Esophagus muscularis mucosa (tissue), 4 donors: ENCODE measurements at places on chromosomes 7 and 10. TPM values are rescaled to one million over a fixed set of nuclear protein-coding genes. Genes with fewer than 3 reads are reported as not detected.

GRCh38 chr7:70588191-70588921 is 543.6 kb upstream of the GALNT17 start:
- no peak overlapping the region for H3K4me3 ChIP-seq
- H3K4me1 ChIP-seq: no peaks in the 10 kb centered on the region
- no peaks in the 10 kb centered on the region for H3K36me3 ChIP-seq
- no peaks in the 10 kb centered on the region for H3K27me3 ChIP-seq
- no peak overlapping the region for H3K27ac ChIP-seq

DNA sequence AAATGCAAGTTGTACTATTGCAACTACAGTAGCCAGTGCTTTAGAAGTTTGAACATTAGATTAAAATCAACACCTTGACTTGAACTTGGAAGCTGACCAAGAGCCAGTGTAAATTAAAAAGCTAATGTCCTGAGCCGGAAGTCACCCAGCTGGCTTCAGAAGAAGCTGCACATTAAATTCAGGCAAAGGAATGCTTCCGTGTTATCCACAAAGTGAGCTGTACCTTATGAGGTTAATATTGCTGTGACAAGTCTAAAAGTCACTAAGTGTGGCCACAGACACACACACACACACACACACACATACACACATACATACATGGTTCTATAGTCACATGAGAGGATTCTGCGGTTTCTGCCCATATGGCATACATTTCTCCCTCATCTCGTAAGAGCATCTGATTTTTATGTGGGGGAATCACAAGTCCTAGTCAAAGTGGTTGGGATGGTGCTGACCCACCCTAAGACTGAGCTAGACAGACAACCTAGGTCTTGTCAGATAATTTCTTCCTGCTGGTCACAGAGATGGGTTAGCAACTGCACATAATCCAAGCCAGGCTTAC is 612.9 kb downstream of the SORCS1 start:
- DNase-seq: no peak
- H3K27me3 ChIP-seq: no peaks in the 10 kb centered on the region
- H3K4me1 ChIP-seq: no peaks in the 10 kb centered on the region
- H3K27ac ChIP-seq: no peak overlapping the region
- no peaks in the 10 kb centered on the region for H3K36me3 ChIP-seq

- DNase-seq: peak; percentile 87
- no peaks in the 10 kb centered on the region for H3K27me3 ChIP-seq
- H3K27ac ChIP-seq: no peak overlapping the region
- no peaks in the 10 kb centered on the region for H3K4me1 ChIP-seq
- H3K4me3 ChIP-seq: no peak overlapping the region
Observed at GRCh38 chr10:122326385-122326784, 48.1 kb upstream of the PLEKHA1 start.

- no peak for DNase-seq
- H3K27ac ChIP-seq: no peak overlapping the region
- no peaks in the 10 kb centered on the region for H3K27me3 ChIP-seq
- H3K4me3 ChIP-seq: no peak overlapping the region
- H3K4me1 ChIP-seq: no peaks in the 10 kb centered on the region
Observed at GRCh38 chr7:159006610-159007130, 138.0 kb downstream of the VIPR2 start.

DNA sequence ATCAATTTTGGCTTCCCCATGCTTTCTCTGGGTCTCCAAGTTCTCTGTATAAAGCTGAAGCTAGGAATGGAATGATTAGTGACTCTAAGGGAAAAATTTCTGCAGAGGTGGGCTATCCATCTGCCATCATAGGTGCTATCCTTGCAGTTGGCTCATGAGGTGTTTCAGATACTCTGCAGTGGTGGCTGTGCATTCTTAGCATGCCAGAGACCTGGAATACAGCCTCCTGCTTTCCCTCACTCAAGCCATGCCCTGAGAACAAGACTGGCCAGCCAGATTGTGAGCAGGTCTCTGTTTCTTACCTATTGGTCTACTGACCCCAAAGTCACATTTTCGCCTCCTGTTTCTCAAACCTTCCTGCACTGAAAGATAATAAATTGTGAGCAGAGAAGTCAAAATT is 719.6 kb downstream of the CCSER2 start:
- no peaks in the 10 kb centered on the region for H3K27me3 ChIP-seq
- H3K4me3 ChIP-seq: no peak overlapping the region
- no peak overlapping the region for H3K27ac ChIP-seq

- H3K36me3 ChIP-seq: no peaks in the 10 kb centered on the region
- peak overlapping the region; percentile 94 for H3K4me3 ChIP-seq
- DNase-seq: no peak
- H3K27ac ChIP-seq: peak overlapping the region; percentile 64
- no peaks in the 10 kb centered on the region for H3K27me3 ChIP-seq
Observed at GRCh38 chr10:68562661-68563570, 2.8 kb downstream of the TET1 start.

DNA sequence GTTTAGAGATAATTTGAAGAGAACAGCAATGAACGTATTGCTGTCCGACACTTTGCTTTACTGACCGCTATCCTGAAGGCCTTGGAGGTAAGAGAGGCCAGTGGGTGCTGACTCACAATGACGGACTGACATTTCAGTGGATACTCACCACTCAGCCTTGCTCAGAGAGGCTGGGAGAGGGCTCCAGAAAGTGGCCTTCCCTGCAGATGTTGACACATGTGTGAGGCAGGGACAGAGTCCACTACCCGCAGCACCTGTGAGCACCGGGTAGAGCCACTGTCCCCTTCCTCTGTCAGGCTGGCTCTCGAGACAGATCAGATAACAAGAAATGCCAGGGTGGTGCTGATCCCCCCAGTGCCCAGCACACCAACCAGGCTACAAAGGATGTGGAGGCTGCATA is 75.0 kb downstream of the GPR26 start:
- no peaks in the 10 kb centered on the region for H3K4me1 ChIP-seq
- H3K27ac ChIP-seq: no peak overlapping the region
- DNase-seq: no peak
- H3K4me3 ChIP-seq: no peak overlapping the region
- no peaks in the 10 kb centered on the region for H3K27me3 ChIP-seq

GRCh38 chr10:87739703-87740102 is 78.3 kb downstream of the ATAD1 start:
- H3K27me3 ChIP-seq: no peaks in the 10 kb centered on the region
- H3K4me3 ChIP-seq: no peak overlapping the region
- no peak for DNase-seq

GRCh38 chr10:128064108-128064969 is 61.9 kb downstream of the MKI67 start:
- peak overlapping the region; percentile 77 for H3K27ac ChIP-seq
- H3K4me1 ChIP-seq: peaks cover 28% of the 10 kb centered on the region
- H3K27me3 ChIP-seq: no peaks in the 10 kb centered on the region
- peak; percentile 93 for DNase-seq

DNA sequence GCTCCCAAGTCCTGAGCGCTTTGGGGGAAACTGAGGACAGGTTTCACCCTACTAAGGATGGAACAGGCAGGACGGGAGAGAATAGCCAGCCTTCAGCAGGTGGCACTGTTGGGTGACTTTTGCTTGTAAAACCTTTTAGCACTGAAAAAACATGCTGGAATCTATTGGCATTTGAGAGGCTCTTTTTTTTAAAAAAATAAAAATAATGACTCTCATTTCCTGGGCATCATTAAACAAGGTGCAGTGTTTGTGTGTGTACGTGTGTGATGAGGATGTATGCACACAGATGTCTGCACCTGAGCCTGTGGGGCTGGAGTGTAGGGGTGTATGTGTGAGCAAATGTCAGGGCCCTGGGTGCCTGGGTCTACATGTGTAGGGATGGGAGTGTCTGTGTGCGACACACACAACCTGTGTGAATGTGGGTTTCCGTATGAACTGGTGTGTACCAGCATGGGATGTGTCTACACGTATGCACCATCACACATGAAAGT is 177.9 kb downstream of the RPS24 start:
- no peak overlapping the region for H3K4me3 ChIP-seq
- no peaks in the 10 kb centered on the region for H3K36me3 ChIP-seq
- H3K27me3 ChIP-seq: no peaks in the 10 kb centered on the region

Gene OR2A12
- not detected for total RNA-seq

Gene TRIM50
- total RNA-seq: 0.42 TPM

Gene NPC1L1
- 0.17 TPM for total RNA-seq

Gene ARL5B
- 9.1 TPM for total RNA-seq

Gene EIF5AL1
- not detected for total RNA-seq

Gene TAS2R41
- total RNA-seq: not detected

Gene RNLS
- 6.7 TPM for total RNA-seq
